ENCODE measurements at places on chromosomes 3 and 15.

DNA sequence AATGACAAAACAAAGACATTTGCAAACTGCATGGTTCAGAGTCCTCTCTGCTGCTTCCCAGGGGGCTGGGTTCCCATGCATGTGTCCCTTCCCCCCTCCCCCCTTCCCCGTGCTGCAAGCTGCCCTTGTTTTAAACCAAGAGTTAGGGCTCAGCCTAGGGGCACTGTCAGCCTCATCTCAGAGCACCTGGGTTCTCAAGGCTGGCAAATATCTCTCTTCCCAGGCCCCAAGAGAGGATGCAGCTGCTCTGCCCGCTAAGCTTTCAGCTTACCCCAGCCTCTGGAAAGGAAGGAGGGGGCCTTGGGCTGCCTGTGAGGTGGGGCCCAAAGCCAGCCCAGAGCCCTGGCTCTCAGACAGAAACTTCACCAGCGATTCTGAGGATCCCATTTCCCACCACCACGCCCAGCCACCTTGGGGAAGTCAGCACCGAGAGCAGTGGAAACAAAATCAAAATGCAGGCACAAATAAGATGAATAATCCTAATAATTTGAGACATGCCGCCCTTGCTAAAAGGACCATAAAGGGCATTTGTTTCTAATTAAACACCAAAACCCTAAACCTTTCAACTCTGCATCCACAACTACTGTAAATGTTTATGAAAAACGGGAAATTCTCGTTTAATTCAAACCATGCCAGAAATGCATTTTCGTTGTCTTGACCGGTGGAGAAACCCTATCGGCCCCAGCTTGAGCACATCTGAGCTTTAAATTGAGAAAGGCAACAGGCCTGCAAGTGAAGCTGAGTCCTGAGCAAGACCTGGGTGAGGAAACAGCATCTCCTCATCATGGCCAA lies 67.7 kb upstream of the WNT5A start:
- no peak for DNase-seq

- DNase-seq: no peak
Observed at GRCh38 chr15:58185439-58185838, 47.3 kb downstream of the AQP9 start.

DNA sequence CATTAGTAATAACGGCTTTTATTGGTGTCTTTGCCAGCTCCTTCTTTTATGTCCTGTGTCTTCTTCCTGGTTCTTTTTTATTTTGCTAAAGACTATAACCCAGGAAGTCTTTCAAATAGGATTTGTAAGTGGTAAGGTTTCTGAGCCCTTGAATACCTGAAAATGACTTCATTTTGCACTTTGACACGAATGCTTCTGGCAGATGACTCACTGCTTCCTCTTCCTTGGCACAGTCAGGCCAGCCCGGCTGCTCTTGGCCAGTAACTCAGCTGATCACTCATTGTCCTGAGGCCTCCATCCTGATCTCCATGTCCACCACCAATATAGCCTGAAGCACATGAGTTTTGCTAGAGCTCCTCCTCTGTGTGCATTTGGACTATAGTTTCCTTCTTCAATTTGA lies 48.7 kb upstream of the NR2E3 start:
- DNase-seq: peak; percentile 53

- DNase-seq: no peak
Observed at GRCh38 chr3:29949940-29950616, 656.3 kb upstream of the TGFBR2 start.

DNA sequence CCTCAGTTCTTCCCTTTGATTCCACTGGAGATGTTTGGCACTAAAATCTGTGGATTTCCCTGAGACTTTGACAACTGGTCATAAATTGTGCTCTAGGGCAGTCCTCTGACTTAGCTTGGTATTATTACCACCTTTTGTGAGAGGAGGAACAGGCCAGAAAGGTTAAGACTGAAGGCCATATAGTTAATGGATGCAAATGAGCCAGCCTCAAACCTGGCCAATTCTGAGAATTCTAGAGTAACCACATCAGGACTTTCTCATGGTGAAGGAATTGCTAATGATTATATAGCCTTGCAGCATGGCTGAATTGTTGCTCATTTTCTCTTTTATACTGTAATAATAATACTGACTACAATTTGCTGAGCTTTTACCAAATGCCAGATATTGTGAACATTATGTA lies 162.5 kb downstream of the CADPS start:
- DNase-seq: no peak

DNA sequence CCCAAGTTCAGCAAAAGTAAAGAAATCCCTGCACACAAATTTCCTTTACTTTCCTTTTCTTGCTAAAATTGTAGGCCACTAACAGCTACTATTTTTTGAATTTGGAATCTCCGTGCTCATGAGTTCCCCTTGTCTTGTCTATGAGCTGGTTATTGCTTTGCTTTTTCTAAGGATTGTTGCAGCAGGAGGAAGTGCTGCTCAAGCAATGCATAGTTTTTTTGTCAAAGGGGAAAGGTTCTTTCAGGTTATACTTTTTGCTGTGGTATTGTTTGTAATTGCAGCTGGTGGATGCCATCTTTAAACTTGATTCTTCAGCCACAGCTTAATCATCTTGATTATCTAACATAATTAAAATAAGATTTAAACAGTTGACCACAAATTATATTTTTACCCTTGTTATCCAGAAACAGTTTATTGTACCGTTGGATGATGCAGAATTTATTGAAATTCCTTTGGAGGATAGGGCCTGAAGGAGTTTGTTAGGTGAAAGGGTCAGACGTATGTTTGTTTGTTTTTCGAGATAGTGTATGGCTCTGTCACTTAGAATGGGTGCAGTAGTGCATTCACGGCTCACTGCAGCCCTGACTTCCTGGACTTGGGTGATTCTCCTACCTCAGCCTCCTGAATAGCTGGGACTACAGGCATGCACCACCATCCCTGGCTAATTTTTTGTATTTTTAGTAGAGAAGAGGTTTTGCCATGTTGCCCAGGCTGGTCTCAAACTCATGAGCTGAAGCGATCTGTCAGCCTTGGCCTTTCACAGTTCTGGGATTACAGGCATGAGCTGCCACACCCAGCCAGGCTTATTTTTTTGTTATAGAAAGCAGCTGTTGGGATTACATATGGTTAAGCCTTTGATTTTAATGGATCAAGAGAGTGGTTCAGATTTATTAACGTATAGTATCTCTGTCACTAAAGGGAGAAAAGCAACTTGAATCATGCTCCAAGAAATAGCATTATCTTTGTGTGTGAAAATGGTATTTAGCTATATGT lies 11.7 kb downstream of the MGA start:
- no peak for DNase-seq

GRCh38 chr3:127851899-127852298 lies 29.6 kb upstream of the MGLL start:
- no peak for DNase-seq

- no peak for DNase-seq
Observed at GRCh38 chr15:96860741-96861140, 530.2 kb downstream of the NR2F2 start.

GRCh38 chr3:180277041-180277440 lies 240.3 kb upstream of the PEX5L start:
- DNase-seq: no peak

DNA sequence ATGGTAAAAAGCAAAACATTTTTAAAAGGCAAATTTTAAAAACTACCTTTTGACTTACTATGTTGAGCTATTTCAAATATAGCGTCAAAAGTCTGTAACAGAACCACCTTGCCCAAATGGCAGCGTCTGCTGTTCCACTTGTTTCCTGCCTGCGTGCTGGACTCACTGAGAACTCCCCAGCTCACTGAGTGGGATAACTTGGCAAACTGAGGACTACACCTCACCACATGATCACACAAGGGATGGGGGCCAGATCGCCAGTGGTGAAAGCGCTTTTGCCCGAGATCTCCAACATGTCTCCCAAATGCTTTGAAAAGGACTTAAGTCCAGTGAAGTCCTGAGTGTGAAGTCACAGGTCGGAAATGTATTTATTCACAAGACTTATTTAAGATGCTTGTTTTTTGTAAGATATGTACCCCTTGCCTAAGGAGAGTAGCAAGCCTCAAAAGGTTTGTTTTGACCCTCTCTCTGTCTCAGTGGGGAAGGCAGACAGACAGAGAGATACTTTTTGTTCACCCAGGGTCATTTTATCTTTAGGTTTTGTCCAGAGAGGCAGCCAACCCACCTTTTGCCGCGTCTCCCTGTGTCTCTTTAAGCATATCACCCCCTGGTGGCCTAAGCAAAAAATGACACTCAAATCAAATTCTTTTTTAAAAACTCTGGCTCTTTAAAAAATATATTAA lies 192.6 kb downstream of the PDZRN3 start:
- DNase-seq: peak; percentile 31

DNA sequence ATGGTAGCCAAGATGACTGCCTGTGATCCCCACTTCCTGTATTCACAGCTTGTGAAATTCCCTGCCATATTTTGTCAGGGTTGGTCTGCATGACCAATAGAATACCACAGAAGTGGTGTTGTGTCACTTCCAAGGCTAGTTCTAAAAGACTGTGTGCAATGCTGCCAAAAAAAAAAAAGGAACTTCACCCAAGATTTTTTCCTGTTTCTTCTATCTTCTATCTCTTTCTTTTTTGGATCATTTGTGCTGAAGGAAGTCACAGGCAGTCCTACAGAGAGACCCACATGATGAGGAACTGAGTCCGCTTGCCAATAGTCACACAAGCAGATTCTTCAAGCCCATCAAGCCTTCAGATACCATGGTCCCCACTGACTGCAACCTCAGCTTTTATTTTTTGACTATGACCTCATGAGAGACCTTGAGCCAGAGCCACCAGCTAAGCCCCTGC lies 18.1 kb upstream of the RAF1 start:
- DNase-seq: no peak

GRCh38 chr3:75886971-75887526 lies 101.7 kb upstream of the ZNF717 start:
- DNase-seq: no peak

- DNase-seq: no peak
Observed at GRCh38 chr15:58331560-58331912, 100.3 kb upstream of the LIPC start.

GRCh38 chr15:101264911-101265641 lies 12.2 kb downstream of the SELENOS start:
- DNase-seq: no peak
